ENCODE measurements at places on chromosomes 3 and 15. TPM values are rescaled to one million over a fixed set of nuclear protein-coding genes. Genes with fewer than 3 reads are reported as not detected.

- DNase-seq = no peak
These were observed 100.2 kb downstream of the DTWD1 start for GRCh38 chr15:49721091-49721490.

The PROK2 gene
- total RNA-seq = not detected

DNA sequence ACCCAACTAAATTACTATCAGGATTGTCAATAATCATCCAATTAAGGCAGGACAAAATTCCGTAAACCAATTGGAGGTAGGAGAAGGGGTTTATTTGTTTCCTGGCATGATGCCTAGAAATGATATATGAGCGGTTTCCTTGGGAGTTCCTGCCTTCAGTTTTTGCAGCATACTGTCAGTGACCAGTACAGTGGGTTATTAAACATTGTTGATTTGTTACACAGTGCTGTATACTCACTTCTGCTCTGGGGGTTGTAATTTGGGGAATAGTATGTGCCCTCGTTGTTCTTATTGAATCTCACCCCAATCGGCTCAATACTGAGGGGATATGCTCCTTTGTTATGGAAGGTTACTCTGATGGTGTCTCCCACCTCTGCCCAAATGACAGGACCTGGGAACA is 22.2 kb downstream of the CP start:
- no peak for DNase-seq

The LSAMP gene
- 0.76 TPM for total RNA-seq

DNA sequence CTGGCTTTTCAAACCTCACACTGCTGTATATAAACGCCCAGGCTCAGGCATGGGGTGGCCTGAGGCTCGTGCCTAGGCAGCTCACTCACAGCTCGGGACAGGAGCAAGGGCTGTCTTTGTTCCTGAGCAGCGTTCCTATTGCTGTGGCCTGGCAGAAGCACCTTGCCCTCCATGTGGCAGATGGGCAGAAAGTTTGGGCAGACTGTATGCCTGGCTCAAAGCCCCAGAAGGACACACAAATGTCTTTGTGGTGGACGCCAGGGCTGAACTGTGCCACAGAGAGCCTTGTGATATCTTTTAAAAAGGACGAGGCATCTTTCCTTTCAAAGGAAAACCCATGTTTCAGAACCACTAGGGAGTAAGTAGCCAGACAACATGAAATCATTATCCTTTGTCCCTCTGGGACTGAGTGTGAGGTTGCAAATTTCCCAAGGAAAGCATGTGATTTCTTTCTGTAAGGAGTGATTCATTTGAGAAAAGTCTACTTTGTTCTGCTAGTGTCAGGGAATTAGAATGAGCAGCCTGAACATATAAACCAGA is 29.3 kb upstream of the UBE2E1 start:
- no peak for DNase-seq

DNA sequence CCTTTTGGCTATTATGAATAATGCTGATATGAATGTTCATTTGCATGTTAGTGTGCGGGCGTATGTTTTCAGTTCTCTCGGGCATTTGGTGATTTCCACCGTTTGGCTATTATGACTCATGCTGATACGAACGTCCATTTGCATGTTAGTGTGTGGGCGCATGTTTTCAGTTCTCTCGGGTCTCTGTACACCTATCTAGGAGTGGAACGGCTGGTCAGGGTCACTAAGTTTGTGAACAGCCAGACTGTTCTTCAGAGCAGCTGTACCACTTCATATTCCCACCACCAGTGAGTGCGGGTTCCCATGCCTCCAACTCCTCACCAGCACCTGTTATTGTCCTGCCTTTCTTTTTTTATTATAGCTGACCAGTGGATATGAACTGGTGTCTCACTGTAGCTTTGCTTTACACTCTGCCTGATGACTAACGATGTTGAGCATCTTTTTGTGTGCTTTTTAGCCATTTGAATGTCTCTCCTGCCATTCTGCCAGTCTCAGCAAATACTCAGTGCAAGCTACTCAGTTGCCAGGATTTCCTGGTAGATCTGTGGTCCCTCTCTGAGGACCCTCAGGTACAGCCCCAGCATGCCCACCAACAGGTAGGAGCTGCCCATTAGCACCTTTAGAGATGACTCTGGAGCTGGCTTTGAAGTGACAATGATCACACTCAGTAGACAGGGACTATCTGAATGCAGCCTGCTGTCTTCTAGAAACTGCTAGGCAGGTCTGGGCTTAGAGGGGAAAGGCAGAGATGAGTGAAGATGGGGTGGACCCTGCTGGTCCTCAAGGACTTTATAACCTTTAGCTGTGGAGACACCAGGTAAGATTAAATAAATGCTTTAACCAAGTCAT is 141.1 kb downstream of the XXYLT1 start:
- no peak for DNase-seq

- DNase-seq = peak; percentile 18
These were observed 21.9 kb upstream of the SLC30A4 start for GRCh38 chr15:45544266-45545023.

The TM4SF18 gene
- not detected for total RNA-seq

DNA sequence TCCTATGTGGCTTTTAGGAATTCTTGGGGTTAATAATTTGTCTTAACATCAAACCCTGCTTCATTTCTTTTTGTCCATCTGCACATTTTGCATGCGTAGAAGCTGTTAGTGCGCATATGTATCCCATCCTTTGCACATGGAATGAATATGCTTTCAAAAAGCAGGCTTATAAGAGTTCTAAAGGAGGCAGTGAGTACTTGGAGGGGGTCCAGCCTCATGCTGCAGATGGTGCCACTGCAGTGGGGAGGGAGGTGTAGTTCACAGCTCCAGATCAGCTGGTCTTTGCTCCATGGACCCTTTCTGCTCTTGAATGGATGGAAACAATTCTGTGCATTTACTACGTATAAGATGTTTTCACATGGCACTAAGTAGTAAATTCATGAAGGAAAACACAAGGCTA is 20.7 kb upstream of the SSR3 start:
- no peak for DNase-seq

All from OCI-LY7 (cell line).